Fibroblast of the aortic adventitia (primary cell): ENCODE measurements at places on chromosomes 5 and 9.

- no peak for DNase-seq
Observed at GRCh38 chr5:147711019-147711418, 71.5 kb downstream of the JAKMIP2 start.

DNA sequence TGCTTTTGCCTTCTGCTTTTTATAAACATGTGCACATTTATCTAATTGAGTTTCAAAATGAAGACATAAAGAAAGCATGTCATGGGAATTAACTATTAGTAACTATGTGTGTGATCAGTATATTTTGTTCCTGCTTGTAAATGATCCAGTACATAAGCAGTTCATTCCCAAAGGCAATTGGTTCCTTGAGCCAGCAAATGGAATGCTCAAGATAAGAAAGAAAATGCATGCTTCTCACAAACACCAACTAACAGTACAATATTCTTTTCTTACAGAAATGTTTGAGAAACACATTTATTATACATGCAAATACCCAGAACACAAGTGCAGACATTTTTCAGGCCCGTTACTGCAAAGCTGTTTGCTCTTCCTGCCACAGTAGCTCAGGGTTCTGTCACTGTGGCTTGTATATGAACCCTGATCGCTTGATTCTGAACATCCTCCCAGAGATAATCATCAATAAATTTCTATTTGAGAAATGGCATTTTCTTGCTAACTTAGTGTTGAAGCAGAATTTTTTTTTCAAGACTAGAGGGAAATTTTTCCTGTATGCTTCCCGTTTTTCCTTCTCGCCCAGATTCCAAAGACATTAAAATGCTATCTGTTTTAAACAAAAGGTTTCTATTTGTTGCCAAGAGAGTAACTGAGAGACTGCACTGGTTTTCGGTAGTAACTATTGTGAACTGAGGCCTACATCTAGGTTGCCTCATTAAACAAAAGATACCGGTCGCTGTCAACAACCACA, 1.9 kb downstream of the GNAQ start:
- DNase-seq = peak; percentile 64

GRCh38 chr5:160640406-160640805, 211.6 kb downstream of the ATP10B start:
- no peak for DNase-seq

GRCh38 chr9:90180381-90180780, 462.2 kb downstream of the DIRAS2 start:
- DNase-seq = no peak

DNA sequence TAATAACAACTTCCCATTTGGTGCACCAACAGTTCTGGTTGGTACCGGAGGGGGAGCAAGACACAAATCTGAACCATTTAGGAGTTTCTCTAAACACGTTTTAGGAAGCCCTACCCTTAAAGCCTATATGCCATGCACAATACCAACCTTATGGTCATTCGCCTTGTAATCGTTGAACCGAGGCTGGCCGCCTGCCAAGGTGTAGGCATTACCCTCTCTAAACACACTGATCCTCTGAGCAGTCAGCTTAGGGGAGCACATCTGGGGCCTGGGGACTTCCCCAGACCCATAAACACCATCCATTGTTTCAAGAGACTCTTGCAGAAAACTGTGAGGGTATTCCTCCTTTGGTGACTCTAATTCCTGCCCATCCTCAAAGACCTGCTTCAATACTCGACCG, 328 bp downstream of the GRXCR2 start:
- no peak for DNase-seq

- DNase-seq = no peak
Observed at GRCh38 chr5:112083623-112084022, 326.6 kb upstream of the NREP start.

GRCh38 chr9:38001430-38001829, 67.6 kb downstream of the SHB start:
- DNase-seq = no peak

GRCh38 chr9:2413160-2413805, 208.3 kb upstream of the VLDLR start:
- DNase-seq = no peak

GRCh38 chr5:171882118-171882517, 96.5 kb downstream of the SMIM23 start:
- no peak for DNase-seq

- DNase-seq = no peak
Observed at GRCh38 chr5:93161661-93162654, 419.1 kb downstream of the NR2F1-AS1 start.

DNA sequence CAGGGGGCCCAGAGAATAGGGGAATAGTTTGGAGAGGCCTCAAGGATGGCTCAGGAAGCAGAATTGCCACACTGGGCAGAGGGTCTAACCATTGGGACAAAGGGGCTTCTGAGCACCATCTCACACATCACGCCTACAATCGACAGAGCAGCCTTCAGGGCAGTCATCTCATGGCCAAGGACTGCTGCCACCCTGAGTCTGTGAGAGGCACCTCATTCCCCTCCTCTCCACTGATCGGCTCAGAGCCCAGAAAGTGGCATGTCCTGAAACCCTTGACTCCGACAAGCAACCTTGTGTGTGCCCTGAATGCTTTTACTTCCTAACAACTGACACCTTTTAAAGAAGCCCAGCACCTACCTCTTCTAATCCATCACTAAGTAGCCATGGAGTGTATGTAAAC, 128.9 kb upstream of the PTPN3 start:
- DNase-seq = no peak

GRCh38 chr5:39772307-39772706, 347.5 kb upstream of the DAB2 start:
- DNase-seq = no peak

DNA sequence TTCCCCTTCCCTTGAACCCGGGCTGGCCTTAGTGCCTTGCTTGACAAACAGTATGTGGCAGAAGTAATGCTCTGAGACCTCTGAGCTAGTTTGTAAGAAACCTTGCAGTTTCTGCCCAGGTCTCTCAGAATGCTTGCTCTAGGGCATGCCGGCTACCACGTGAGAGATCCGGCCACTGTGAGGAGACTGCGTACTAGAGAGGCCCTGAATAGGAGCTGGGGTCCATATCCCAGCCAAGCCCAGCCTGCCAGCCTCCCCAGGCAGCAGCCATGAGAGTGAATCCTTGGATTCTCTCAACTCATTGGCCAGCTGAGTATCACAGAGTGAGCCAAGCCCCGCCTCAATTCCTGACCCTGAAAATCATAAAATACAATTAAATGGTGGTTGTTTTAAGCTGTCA, 16.0 kb upstream of the COL15A1 start:
- no peak for DNase-seq

GRCh38 chr5:119453040-119453373, 710 bp downstream of the HSD17B4 start:
- DNase-seq = peak; percentile 66

- no peak for DNase-seq
Observed at GRCh38 chr5:40402007-40402364, 277.7 kb upstream of the PTGER4 start.

DNA sequence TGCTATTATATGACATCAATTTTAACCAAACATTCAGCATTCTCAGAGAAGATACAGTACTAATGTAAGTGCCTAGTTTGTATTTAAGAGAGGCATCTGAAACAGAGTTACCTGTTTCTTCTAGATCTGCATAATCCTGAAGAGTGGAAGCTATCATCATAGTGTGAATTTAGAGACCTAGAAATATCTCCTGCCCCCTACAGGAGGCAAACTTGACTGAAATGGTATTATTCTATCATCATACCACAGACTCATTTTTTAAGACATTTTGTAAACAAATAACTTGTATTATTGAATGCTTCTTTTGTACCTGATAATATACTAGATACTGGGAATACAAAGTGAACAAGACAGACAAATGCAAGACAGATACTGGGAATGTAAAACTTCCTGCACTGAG, 216.8 kb upstream of the RPS23 start:
- peak; percentile 14 for DNase-seq

DNA sequence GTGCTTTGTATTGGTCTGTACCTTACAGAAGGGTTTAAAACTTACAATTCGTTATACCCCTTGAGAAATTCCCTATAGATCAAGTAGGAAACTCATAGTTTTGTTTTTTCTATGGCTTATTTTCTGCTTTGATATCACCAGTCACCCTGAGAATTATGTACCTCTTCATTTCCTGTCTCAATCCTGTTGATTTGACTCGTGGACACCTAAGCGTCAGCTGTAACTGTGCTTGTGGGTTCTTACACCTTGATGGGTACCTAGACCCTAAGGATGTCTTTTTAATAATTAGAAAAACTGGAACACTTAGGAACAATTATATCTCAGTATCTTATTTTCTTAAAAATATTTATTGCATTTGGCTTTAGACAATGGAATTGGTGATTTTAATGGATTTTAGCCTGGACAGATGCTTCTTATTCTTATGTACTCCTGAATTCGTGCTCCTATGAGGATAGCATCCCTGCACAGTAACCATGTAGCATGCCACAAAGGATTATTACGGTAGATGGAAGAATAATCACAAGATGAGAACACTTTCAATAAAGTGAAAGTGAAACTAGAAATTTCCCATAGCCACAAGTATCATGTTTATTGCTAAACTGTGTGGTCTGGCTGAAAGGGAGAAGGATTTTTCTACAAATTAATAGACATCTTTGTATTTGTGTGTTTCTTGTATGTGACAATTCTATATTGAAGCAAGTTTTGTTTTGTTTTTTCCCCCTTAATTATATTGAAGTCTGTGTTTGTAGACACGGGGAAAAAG, 1920.3 kb upstream of the WWC1 start:
- DNase-seq = peak; percentile 4

DNA sequence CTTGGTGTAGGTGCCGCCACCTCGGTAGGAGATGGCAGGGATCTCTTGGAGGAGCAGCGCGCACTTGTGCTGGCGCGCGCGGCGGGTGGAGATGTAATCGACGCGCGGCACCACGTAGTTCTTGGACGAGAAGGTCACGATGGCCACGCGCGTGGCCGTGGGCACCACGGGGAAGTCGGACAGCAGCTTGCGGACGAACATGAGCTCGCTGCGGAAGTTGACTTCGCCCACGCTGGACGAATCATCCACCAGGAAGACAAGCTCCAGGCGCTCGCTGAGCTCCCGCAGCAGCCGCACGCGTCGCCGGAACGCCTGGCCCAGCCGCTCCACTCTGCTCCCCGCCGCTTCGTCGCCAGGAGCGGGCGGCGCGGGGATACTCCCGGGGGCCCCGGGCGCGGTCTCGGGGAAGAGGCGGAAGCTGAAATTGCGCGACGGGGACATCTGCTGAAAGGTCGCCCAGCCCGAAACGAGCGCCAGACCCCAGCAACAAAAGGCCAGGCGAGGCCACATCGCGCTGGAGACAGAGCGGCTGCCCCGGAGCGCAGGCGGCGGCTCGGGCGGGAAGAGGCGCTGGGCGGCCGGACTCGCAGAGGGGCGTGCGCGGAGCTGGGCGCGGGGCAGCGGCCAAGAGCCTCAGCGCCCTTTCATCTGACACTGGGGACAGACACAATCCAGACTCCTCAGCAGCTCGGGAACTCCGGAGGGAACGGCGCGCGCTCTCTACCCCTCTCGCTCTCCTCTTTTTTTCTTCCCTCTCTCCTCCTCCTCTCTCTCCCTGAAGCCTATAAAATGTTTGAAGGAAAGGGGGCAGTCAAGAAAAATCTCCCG, at the start of gene SVEP1:
SVEP1 (minus strand) TSS at position 708 of the 828 bp plus-strand sequence; CDS start at position 510, 198 bp downstream.
- DNase-seq = peak; percentile 69

DNA sequence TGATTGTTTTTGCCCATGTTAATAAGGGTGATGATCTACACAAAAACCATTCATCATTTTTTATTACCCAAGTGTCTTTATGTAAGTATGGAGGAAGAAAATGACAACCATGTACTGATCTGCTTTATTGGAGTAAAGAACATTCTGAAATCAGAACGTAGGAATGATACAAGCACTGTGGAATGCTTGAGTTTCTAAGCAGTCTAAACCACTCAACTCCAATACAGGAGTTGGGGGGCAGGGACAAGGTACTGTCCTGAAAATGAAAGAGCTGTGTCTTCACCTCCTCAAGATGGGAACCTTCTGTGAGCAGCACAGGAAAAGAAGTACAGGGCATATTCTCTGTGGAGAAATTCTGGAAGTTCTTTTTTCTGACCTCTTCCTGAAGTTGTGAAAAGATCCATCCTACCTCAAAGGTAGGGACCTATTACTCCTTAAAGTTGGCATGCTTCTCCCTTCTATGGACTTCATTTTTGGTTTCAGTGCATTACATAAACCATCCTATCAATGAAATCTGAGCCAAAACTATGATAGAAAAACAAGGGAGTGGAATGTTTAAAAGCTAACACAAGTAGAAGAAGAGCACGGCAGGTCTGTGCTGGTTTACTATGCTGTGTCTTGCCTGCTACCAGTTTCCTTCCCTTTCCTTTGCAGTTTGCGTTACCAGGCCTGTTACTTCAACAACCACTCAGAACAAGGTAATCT, 202.6 kb downstream of the SEMA5A start:
- peak; percentile 48 for DNase-seq

DNA sequence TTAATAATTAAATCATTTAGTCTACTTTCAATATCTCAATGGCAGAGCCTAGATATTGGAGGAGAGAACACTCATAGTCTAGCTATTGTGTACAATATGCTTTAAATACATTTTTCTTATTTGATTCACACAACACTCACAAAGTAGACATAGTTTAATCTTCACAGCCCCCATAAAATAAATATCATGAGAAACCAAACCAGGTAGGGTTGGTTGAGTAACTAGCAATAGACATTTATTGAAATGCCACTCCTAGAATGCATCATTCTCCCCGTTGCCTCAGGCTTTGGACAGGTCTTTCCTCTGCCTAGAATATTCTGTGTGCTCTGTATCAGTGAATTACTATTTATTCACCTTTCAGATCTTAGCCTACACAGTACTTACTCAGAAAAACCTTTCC, 141.9 kb downstream of the CEMIP2 start:
- DNase-seq = no peak

GRCh38 chr5:115898656-115899055, 56.9 kb downstream of the AP3S1 start:
- no peak for DNase-seq

GRCh38 chr9:136527721-136528710, 17.8 kb downstream of the NOTCH1 start:
- DNase-seq = no peak

DNA sequence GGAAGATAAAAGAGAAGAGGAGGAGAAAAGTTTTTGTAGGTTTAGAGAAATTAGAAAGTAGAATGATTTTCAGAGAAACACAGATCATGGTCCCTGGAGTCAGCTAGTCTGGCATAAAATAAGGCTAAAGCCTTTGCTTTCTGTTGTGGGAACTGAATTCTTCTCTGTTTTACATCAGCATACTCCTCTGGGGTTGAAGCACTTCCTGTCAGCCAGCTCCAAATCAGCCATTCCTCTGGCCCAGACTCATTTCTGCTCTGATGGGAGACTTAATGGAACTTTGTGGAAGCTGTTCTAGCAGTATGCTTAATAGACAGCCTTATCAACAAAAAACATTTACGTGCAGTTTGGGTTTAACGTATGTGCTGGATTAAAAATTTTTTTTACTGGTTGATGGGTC, 143.2 kb downstream of the HMHB1 start:
- peak; percentile 84 for DNase-seq
